ENCODE measurements at places on chromosomes 6 and 20. TPM values are rescaled to one million over a fixed set of nuclear protein-coding genes. Genes with fewer than 3 reads are reported as not detected.

DNA sequence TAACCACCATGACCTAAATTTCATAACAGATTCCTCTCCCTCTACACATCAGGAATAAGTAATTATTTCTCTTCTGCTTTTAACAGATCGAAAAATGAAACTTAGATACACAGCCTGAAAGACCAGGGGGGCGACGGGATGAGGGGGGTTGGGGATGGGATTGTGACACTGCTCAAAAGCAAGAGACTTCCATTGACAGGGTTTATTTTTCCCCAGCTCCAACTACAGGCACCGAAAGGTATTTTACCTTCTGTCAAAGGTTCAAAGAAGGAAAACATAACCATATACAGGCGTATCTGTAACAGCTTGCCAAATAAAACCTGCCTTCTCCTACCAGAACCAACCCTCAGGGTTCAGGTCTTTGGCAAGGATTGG lies 1.3 kb downstream of the EPHA7 start:
- DNase-seq: no peak
- H3K36me3 ChIP-seq: no peaks in the 10 kb centered on the region
- H3K4me1 ChIP-seq: no peaks in the 10 kb centered on the region
- no peak overlapping the region for H3K27ac ChIP-seq

GRCh38 chr6:6125495-6125894 lies 118.8 kb upstream of the NRN1 start:
- no peak overlapping the region for H3K27ac ChIP-seq
- no peak overlapping the region for H3K4me3 ChIP-seq
- H3K36me3 ChIP-seq: no peaks in the 10 kb centered on the region

DNA sequence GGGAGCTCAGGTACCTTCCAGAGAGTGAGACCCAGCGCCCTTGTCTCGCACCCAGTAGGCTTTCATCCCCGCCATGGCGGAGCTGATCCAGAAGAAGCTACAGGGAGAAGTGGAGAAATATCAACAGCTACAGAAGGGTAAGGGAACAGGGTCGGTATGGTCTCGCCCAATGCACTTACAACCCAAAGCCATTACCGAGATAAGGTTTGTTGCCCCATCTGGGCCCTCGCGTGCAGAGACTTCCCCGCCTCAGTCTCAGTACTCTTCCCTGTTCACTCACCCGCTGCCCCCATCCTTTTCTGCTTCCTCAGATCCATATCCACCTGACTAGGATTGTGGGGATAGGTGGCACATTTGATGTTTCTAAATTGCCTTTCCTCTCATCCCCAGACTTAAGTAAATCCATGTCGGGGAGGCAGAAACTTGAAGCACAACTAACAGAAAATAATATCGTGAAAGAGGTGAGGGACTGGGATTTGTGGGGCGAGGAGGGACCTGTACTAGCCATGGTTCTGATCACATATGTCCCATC lies 449 bp downstream of the PFDN6 start:
- H3K4me1 ChIP-seq: no peaks in the 10 kb centered on the region
- no peaks in the 10 kb centered on the region for H3K27me3 ChIP-seq
- H3K36me3 ChIP-seq: peaks cover 42% of the 10 kb centered on the region
- H3K4me3 ChIP-seq: peak overlapping the region; percentile 86
- H3K27ac ChIP-seq: peak overlapping the region; percentile 57

The PTK6 gene
- 4.3 TPM for polyA plus RNA-seq

The EDN3 gene
- 0.38 TPM for polyA plus RNA-seq

The IL17F gene
- polyA plus RNA-seq: 0.08 TPM

Data from lung (tissue), 17 donors.